Neural crest cell (in vitro differentiated cells): ENCODE measurements at places on chromosomes 7 and 10.

- no peak for DNase-seq
These were observed 269.7 kb upstream of the PHF14 start for GRCh38 chr7:10703981-10704380.

GRCh38 chr10:20935931-20936330, 38.8 kb upstream of the NEBL start:
- DNase-seq = no peak

GRCh38 chr10:125132344-125132743, 28.0 kb downstream of the CTBP2 start:
- DNase-seq = no peak

GRCh38 chr7:80175744-80176143, 41.1 kb downstream of the GNAI1 start:
- no peak for DNase-seq

- no peak for DNase-seq
These were observed 40.8 kb downstream of the BLNK start for GRCh38 chr10:96230527-96230926.
